ENCODE measurements at places on chromosomes 7 and 10. TPM values are rescaled to one million over a fixed set of nuclear protein-coding genes. Genes with fewer than 3 reads are reported as not detected.

Gene CLDN3
- 6.8 TPM for total RNA-seq

Gene TDRD1
- total RNA-seq, result 0.23 TPM

DNA sequence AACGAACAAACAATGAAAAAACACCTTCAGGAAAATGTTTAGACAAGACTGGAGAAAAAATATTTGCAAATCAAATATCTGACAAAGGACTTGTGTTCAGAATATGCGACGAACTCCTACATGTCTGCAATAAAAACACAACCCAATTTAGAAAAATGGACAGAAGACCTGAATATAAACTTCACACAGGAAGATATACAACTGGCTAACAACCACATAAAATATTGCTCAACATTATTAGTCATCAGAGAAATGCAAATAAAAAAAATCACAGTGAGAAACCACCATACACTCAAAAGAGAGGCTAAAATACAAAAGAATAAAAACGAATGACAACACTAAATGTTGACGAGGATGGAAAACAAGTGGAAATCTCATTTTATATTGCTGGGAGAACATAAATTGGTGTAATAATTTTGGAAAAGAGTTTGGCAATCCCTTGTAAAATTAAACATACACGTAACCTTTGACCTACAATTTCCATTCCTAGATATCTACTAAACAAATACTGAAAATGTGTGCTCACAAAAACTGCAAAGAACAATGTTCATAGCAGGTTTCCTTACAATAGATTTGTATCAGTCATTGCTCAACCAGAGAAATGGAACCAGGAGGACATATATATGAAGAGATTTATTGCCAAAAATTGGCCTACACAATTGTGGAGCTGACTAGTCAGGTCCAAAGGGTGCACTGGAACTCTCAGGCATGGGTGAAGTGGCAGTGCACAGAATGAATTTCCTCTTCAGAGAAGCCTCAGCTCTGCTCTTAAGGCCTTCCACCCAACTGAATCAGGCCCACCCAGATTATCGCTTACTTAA, 82.9 kb upstream of the OGDHL start:
- no peak for DNase-seq

DNA sequence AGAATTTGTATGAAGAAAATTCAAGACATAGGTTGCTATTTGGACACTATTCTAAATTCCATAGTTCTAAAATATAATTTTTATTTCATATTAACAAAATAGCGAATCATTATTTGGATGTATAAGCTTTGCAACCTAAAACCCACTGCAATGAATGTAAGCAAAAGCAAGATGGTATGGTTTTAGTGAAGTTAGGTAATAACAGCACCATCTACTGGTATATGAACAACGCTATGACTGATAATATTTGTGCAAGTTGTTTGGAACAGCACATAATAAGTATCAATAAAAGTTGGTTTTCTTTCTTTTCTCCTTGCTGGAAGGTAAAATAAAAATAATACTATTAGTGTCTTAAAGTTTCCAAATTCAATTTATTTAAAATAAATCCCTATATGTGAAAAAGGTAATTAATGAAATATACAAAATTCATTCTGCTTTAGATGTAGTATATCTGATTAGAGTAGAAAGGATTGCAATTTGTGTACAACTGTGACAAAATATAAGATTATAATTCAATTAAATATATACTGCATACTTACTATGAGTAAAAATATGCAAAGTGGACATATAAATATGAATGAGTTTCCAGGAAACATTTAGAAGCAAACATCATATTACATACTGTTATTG, 79.0 kb upstream of the LSM8 start:
- no peak for DNase-seq

GRCh38 chr10:13629116-13629515, 42.4 kb downstream of the PRPF18 start:
- DNase-seq, result no peak

GRCh38 chr7:92697414-92697813, 107.2 kb upstream of the FAM133B start:
- no peak for DNase-seq

Gene SH3PXD2A
- 50.3 TPM for total RNA-seq

DNA sequence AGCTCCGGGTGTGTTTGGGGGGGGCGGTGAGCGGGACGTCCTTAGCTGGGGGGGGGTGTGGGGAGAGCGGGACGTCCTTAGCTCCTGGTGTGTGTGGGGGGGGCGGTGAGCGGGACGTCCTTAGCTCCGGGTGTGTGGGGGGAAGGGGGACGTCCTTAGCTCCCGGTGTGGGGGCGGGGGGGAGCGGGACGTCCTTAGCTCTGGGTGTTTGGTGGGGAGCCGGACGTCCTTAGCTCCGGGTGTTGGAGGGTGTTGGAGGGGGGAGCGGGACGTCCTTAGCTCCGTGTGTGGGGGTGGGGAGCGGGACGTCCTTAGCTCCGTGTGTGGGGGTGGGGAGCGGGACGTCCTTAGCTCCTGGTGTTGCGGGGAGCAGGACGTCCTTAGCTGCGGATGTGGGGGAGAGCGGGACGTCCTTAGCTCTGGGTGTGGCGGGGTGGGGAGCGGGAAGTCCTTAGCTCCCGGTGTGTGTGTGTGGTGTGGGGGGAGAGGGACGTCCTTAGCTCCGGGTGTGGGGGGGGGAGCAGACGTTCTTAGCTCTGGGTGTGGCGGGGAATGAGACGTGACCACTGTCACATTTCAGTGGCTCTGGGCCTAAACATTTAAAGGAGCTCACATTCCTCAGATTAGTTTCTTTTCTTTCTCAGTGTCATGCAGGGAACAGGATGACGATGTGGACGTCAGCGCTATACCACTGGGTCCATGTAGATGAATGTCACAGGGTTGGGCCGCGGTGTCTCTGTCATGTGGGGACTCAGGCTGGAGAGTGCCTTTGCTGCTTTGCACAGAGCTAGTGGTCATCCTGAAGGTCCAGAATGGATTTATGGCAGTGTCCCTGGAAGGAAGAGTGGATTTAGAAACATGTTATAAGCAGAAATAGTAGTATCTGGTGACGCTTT, 7.5 kb downstream of the DYNC2I1 start:
- peak; percentile 86 for DNase-seq

Gene PRSS1
- total RNA-seq, result not detected

Gene BTBD16
- 51.2 TPM for total RNA-seq

- DNase-seq, result no peak
Observed at GRCh38 chr7:129784783-129785684, 167.7 kb downstream of the UBE2H start.

DNA sequence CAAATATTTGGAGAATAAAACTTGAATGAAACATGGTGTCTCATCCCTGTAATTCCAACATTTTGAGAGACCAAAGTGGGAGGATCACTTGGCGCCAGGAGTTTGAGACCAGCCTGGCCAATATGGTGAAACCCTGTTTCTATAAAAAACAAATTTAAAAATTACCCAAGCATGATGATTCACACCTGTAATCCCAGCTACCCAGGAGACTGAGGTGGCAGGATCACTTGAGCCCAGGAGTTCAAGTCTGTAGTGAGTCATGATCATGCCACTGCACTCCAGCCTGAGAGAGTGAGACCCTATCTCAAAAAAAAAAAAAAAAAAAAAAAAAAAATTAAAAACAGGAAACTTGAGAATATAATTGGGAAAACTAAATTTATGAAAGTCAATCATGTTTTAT, 481.1 kb downstream of the SEMA3D start:
- no peak for DNase-seq

- DNase-seq, result no peak
Observed at GRCh38 chr10:122232769-122233168, 38.3 kb upstream of the BTBD16 start.

GRCh38 chr7:157700231-157701005, 363.6 kb downstream of the DNAJB6 start:
- DNase-seq, result peak; percentile 39

DNA sequence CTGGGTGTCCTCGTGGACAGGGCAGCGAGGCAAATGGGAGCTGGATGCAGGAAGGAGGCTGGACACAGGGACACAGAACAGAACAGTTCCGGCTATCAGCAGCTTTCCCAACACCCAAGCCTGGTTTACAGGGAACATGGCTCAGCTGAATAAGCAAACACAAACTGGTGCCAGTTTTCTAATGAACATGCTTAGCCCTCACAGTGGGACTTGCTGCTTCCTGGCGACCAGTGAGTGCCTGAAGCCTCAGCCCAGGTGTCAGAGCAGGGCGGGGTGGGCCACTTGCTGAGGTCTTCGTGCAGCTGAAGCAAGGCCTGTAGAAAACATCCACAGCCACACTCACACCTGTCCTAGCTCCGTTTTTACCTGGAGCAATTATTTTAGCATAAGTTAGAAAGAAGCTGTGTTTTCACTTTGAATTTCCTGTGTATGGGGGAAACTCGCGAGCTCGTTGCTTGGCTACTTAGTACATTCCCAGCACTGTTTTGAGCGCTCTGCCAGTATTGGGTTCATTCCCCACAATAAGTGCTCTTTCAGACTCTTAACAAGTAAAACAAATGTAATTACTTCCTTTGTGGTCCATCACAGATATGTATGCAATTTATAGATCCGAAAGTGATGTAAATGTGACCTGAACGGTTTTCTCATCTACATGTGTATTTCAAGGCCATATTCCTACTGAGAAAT, 261.2 kb upstream of the SHH start:
- no peak for DNase-seq

Gene PRKCQ
- total RNA-seq, result 4.3 TPM

Gene NUDT5
- 44.9 TPM for total RNA-seq

- no peak for DNase-seq
Observed at GRCh38 chr10:63430999-63431356, 34.8 kb downstream of the JMJD1C start.

- peak; percentile 67 for DNase-seq
Observed at GRCh38 chr7:51160990-51161615, 155.5 kb downstream of the COBL start.

DNA sequence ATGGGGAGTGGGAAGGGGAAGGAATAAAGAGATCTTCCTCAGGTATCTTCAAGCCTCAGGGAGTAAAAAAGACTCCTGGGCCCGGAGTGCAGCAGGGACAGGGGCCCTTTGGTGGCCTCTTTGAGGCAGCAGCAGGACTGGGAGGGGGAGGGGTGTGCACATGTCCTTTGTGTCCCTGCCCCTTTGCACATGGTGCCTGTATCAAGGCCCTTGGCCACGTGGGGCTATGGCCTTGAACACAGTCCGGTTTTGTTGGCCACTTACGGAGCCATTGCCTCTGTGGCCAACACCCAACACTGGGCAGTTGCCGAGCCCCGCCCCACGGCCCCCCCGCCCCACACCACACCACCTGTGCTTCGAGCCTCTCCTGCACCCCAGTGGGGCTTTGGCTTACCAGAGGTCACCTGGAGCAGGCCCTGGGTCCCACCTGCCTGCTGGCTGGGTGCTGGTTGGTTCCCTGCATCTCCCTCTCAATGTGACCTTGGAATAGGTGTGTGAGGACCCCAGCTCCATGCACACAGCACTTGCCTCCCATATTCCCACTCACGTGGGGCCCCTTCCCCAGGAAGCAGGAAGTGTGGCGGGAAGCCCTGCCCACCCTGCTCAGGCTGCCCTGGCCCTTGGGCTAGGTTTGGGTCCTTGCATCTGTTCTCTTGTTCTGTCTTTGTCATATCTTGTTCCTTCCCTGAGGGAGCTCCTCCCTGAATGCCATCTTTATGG, 5.4 kb downstream of the SAP25 start:
- no peak for DNase-seq

Gene EIF5AL1
- 0.94 TPM for total RNA-seq

Gene SEMA3C
- 111 TPM for total RNA-seq

DNA sequence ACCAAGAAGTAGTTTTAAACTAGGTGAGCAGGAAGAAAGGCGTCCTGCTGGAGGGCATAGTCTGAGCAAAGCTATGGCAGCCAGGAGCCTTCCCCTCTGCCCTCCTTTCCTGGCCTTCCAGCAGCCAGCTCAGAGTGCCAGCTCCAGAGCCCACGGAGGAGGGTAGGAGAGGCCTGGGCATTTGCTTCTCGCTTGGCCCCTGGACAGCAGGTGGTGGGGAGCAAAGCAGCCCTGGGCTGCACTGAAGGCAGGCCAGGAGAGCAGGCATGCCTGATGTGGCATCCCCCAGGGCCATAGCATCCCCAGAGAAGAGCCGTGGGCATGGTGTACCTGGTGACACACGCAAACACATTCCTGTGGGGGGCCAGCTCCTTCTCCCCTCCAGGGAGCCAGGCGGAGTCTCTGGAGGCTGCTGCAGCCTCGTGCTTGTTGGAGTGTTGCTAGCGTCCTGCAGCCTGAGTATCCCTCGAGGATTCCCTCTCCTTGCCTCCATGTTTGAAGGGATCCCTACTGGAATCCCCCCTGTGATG, 43.9 kb downstream of the CDH23 start:
- no peak for DNase-seq

DNA sequence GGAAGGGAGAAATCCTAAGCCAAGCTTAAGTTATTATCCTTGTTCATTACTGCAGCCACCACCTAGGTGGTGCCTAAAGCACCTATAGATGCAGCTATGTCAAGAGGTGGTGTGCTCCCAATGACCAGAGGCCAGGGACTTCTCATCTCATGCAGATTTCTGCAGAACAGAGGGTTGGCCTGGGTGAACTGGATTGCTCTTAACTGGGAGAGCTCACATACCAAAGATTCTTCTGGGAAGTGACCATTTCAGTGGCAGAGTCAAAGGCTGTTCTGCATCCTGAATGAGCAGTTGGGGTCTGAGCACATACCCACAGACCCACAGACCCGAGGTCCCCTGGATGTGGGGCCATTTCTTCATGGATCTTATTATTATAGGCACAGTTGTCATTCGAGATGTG, 2.1 kb upstream of the CRHR2 start:
- DNase-seq, result no peak

Gene IFIT1
- 4.1 TPM for total RNA-seq

Gene TYW1B
- total RNA-seq, result 5.0 TPM
